ENCODE measurements at places on chromosomes 6 and 20.

DNA sequence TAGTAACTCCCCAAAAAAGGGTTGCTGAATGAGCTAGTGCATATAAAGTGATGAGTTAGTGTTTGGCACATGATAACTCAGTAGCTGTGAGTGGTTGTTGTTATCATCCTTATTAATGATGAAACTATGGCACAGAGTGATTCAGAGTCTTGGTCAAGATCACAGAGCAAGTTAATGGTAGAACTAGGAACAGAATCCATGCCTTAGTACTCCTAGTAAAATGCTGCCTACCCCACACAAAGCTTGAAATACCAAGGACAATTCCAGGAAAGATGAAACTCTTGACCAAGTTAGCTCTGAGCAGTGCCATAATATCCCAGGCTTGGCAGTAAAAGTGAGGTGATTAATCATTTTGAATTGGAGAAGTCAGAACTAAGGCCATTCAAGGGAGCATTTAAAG, 109.1 kb upstream of the ENPP5 start:
- DNase-seq = no peak

DNA sequence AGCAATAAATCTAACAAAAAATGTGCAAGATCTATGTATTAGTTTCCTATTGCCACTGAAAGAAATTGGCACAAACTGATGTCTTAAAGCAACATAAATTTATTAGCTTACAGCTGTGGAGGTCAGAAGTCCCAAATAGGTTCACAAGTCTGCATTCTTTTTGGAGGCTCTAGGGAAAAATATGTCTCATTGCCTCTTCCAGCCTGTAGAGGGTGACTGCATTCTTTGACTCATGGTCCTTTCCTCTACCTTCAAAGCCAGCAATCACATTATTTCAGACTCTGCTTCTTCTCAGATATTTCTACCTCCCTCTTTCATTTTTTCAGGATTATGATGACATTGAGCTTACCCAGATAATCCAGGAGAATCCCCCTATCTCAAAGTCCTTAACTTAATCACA, 1531.1 kb downstream of the KHDRBS2 start:
- DNase-seq = no peak

DNA sequence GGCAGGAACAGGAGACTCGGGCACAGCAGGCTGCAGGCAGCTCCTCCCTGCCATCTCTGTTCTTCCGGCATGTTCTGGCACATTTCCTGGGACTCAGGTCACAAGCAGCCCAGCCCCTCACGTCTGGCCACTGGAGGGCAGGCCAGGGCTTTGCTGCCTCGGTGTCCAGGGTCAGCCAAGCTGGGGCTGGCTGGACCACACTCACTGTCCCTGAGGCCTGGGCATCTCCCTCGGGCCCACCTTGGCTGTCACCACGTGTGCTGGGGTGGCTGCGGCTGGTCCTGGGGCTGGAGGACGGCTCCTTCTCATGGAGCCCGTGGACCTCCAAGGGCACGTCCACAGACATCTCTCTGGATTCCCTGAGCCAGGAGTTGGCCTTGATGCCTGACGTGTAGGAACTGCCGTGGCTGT, 18.5 kb downstream of the FRMD1 start:
- DNase-seq = no peak

DNA sequence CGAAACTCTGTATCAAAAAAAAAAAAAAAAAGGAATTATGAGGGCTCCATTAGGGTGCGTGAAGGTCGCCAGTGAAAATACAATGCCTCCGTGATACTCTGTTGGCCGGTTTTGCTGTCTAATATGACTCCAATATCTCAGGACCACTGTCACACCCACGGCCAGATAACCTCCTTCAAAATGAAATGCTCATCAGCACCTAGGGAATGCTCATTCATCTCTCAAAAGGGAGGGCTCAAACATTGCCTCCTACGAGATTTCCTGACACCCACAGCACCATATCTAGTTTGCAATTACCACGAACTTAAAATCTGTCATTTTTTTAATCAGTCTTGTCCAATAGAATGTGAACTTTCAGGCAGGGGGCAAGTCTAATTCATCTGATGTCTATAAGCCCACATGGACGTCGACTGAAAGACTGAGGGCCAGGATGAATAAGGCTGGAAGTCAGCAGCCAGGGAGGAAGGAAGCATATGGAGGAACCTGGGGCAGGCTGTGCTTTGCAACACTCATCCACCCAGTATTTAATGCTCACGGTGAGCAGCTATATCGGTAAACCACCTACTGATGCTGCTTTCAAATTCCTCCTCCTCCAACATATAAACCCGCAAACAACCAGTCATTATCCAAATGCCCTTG, 42.8 kb downstream of the MAP3K5 start:
- no peak for DNase-seq

DNA sequence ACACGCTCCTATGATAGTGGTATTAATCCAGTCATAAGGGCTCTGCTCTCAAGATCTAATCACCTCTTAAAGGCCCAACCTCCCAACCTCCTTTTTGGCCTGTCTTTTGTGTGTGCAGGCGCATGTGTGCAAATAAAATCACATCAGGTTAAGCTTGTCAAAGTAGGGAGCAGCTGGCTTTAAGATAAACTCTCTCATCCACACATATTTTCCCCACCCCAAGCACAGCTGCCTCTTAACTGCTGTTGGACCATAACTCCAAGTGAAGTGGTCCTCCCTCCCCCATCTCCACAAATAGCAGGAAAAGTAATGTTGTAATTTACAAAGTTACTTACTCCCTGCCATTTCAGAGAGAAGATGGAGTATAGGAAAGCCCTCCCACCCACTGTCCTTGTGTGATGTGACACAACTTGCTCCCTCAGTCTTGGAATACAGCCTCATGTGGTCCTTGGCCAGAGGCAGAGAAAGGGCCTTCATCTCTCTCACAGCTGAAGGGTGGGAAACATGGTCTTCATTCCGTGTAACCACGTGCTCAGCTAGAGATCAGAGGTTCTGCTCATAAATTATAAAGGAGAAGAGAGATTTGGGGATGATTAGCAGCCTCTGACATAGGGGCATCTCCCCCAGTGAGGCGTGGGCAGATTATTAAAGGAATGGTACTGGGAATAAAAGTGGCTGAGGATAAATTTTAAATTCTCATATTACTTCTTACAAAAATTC, 74.8 kb upstream of the TPD52L1 start:
- no peak for DNase-seq

DNA sequence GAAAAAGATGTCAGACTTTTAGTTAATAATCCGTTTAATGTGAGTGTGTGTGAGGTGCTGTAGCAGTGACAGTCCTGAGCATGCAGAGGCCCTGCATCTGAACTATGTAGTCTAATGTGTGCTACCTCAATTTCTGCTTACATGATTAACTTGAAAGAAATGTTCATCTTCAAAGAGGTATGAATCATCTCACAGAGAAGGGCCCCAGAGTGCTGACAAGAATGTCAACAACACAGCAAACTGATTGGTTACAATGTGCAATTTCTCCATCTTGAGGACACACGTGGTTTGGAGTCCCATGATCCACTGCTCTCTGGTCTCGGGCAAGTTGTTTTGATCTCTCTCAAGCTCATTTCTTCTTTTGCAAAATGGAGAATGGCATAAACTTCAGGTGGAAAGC, 61.7 kb upstream of the EMILIN3 start:
- peak; percentile 11 for DNase-seq

- DNase-seq = no peak
Measured at GRCh38 chr20:33944914-33945313, 48.8 kb upstream of the RALY start.

DNA sequence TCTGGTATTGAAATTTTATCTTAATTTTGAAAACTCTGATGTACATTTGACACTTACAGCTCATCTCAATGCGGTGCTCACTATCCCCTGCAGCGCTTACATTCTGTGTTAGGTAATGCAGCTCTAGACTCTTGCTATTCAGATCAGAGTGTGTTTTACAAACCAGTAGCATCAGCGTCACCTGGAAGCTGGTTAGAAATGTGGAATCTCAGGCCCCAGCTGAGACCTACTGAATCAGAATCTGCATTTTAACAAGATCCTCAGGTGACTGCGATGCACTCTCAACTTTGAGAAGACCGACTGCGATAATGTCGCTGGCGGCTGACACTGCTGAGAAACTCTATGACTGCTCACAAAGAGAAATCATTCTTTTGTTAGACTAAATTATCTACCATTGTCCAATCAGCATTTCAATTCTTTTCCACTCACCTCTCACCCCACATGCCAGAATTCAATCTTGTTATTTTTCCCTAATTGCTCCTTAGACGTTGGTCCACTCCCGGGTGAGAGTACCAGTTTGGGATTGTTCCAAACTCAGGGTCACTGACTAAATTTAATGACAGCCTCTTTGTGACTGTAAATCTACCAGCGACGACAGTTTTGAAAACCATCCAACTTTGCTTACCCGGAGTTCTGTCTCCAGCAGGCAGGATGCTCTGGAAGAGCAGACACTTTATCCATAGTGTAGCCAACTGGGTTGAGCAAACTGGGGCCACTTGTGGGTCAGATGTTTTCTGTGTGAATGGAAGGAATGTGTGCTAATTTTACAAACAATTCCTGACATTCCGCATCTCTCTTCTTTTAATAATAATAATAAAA, 140.1 kb upstream of the BTBD3 start:
- DNase-seq = no peak

- DNase-seq = no peak
Measured at GRCh38 chr6:89506716-89507617, 74.0 kb downstream of the ANKRD6 start.

GRCh38 chr6:145569140-145569539, 166.2 kb downstream of the EPM2A start:
- DNase-seq = no peak

GRCh38 chr6:167079853-167080297, 43.0 kb upstream of the CCR6 start:
- peak; percentile 55 for DNase-seq

DNA sequence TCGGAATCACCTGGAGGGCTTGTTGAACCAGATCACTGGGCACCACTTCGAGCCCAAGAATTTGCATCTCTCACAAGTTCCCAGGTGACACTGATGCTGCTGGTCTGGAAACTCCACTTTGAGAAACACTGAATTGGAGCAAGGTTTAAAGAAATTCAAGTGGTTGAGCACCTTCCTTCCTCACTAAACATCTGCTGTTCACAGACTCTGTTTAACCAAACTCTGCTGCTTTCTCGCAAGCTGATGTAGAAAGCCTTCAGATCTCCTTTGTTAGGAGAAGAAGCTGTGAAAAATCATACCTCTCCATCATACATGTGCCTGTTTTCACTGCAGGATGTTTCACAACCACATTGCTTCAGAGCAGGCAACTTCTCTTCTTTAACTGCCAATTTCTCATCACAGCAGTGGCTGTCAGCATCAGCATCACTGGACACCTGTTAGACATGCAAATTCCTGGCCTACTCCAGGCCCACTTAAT, 87.5 kb upstream of the TOP1 start:
- DNase-seq = no peak

DNA sequence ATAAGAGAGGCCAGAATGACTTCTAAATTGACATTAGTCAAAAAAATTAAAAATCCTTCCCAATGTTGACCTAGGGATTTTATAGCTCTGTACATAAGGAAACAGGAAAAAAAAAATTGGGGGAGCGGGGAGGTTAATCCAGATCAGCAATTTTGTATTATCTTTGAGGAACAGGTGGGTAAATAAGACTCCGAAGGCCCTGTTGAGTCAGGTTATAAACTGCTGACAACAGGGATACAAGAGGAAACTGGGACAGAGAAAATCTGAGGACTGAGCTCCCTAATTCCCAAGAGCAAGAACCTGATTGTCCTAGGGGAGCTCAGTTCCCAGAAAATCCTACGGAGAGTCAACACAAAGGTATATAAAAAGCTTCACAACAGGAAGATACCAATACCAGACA, 26.8 kb upstream of the CRIP3 start:
- DNase-seq = no peak

DNA sequence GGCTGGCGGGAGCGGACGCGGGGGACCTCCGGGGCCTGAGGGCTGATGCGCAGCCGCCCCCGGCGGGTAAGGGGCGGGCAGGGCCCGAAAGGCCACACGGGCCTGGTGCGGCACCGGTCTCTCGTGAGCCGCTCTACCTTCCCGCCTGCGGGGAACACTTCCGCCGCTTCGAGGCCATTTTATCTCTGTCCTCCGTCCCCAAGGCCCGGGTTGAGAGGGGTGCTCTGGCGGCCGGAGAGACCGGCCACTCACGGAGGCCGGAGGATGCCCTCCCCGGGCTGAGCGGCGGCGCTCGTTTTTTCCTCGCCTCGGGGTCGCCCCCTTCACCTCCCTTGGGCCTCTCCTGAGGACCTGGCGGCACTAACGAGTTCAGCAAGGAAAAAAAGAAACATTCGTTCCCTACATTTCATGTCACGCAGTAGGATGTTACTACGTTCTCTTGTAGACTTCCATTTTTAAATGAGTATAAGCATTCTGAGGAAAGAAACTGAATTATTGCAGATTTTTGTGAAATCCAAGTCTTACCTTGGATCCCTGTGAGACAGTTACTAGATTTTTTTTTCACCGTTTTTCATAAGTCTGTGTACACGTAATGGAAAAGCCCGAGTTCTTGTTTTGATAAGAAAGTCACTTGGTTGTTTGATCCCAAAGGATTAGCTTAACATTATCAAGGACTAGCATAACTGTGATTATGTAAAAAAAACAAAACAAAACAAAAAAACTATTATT, 575 bp downstream of the WTAP start:
- no peak for DNase-seq

DNA sequence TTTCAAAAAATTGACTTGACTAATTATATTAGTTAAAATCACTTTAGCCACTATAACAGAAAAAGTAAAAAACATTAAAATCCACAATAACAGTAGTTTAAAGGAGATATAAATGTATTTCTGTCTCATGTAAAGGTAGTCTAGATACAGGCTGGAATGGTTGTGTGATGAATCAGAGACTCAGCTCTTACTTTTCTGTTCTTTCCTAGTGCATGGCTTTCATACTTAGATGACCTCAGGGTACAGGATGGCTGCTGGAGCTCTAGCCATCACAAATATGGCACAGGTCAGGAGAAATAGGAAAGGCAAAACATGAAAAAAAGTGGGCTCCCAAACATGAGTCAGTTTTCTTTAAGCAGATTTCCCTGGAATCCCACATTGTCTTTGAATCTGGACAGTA, 157.7 kb upstream of the FLRT3 start:
- no peak for DNase-seq

DNA sequence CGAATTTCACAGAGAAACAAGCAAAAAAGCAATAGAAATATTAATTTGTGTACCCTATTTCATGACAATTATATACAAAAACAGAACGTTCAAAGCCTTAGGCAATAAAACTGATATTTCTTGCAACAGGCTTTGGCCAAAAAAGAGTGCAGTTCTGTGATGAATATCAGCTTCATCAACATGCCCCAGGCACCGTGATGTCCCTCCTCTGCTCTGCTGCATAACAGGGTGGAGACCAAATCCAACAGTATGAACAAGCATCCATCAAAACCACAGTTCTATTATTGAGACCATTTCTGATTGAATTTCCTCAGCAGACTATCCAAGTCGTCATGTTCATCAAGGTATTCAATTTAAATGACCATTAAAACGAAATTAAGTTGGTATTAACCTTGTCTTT, 722.6 kb upstream of the NRSN1 start:
- DNase-seq = no peak

DNA sequence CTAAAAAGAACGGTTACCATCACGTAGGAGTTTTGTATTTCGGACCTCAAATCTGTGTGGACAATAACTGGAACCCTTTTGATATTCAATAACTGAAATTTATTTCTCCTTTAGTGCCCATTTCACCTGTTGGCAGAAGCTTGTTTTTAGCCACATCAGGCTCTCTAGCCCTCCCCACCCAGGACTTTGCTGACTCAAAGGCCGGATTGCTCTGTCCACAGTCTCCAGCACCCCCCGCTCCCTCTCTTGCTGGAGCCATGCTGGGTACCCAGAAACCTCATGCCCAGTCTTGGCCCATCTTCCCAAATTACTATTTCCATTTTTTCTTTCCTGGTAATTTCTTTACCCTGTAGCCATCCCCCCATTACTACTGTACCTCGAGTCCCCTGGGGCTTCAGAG, 55.8 kb upstream of the DUSP22 start:
- DNase-seq = no peak

GRCh38 chr6:6678185-6678671, 89.7 kb downstream of the LY86 start:
- DNase-seq = no peak
